Glomerular endothelial cell (primary cell): ENCODE measurements at places on chromosomes 12 and 14. TPM values are rescaled to one million over a fixed set of nuclear protein-coding genes. Genes with fewer than 3 reads are reported as not detected.

GRCh38 chr14:68244262-68244980, 424.8 kb downstream of the RAD51B start:
- no peak for DNase-seq

- DNase-seq, result no peak
These were observed 94.7 kb downstream of the DENND5B start for GRCh38 chr12:31496257-31496656.

DNA sequence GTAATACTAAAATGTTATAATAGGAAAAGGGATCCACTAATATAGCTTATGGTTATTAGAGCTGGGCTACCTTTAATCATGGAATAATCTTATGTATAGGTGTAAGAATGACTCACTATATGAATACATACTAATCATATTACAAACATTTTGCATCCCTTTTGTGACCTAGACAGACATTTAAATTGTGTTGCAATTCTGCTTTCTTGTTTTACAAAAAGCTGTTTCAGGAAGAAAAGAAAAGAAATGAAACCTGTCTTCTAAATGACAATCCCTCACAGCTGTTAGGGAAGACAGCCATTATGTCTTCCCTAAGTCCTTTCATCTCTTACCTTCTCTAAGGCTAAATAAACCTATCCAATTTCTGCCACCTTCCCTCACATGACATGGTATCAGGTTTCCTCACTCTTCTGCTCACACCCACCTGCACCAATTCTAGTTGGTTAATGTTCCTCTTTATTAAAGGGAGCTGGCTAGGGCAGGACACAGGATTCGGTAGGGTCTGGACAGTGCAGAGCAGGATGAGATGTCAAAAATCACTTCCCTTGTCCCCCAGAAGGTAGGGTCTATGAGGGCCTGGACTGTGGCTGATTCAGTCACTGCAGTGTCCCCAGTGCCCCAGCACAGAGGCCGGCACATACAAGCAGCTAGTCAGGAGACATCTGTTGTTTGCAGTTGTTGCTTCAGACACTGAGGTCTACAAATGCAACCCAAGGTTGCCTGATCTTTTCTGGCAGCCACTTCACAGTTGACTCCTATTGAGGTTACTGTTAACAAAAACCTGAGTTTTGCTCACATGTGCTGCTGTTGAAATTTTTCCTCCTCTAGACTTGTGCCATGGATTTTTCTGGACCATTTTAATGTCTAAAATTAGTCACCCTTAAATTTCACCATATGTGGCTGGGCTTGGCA, 3.7 kb downstream of the DHRS7 start:
- DNase-seq, result no peak

DNA sequence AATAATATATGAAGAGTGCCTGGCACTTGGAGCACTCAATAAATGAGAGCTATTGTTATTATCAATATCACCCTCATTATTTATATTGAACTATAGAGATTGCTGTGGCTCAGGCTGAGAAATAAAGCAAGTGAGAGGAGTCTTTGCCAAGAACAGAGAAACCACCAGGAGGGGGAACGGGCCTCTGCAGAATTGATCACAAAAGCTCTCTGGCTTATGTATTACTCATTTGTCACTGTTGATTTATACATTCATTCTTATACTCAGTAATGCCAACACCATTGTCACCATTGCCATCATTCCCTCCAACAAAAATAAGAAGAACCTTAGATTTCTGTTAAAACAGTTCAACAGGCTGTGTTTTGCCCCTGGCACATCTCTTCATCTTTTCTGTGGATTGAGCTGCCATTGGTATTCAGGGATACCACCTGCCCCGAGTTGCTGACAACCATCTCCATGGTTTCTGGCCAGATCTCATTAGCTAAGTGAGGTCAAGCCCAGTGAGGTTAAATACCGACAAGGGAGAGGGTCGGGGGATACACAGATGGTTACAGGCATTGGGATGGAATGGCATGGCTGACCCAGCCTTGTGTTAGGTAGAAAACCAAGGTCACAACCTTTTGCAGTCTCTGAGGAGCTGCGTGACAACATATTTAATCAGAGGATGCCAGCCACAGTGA, 21.8 kb upstream of the PCNX1 start:
- DNase-seq, result no peak

GRCh38 chr12:104486943-104487819, 30.4 kb downstream of the CHST11 start:
- no peak for DNase-seq

GRCh38 chr12:2260441-2260840, 207.7 kb downstream of the CACNA1C start:
- no peak for DNase-seq

- no peak for DNase-seq
These were observed 370.3 kb downstream of the DAD1 start for GRCh38 chr14:22218728-22219127.

DNA sequence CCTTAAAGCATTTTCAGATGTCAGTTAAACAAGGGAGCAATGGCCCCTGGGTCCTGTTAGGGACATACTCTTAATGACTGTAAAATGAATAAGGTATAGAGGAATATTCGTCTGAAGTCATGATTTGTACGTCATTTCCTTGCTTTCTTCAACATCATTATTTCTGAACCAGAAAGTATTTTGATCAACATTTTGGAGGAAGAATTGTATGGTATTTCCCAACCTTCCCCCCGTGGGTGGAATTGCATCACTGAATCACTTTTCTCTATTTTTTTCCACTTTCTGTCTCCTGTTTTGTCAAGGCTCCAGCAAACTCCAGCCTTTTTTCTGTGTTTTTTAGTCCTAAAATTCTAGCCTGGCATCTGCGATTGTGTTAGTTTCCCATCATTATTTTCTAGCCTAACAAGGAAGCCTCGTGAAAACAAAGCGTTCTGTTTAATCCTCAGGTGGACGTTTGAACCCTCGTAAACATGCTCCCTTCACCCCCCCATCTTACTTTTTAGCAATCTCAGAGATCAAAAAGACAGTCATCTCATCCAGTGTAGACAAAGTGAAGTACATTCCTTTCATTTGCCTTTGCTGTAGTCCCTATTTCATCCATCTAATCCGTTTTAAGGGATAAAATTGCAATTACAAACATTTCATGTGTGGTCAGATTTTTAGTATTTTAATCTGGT, 62.3 kb downstream of the ETV6 start:
- DNase-seq, result no peak

DNA sequence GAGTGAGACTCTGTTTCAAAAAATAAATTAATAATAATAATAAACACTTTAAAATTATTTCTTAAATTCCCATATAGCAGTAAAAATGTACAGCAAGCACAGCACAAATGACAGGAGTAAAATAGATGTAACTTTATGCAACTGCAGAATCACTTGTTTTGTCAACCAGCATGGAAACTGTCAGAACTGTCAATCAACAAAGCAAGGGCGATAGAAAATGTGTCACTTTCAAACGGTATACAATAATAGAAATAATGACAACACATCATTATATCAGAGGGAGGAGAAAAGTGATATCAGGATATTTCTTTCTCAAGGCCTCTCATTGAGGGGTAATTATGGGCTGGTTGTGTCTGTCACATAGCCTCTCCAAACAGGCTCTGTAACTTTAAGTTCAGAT, 68.2 kb downstream of the KLHL28 start:
- no peak for DNase-seq

DNA sequence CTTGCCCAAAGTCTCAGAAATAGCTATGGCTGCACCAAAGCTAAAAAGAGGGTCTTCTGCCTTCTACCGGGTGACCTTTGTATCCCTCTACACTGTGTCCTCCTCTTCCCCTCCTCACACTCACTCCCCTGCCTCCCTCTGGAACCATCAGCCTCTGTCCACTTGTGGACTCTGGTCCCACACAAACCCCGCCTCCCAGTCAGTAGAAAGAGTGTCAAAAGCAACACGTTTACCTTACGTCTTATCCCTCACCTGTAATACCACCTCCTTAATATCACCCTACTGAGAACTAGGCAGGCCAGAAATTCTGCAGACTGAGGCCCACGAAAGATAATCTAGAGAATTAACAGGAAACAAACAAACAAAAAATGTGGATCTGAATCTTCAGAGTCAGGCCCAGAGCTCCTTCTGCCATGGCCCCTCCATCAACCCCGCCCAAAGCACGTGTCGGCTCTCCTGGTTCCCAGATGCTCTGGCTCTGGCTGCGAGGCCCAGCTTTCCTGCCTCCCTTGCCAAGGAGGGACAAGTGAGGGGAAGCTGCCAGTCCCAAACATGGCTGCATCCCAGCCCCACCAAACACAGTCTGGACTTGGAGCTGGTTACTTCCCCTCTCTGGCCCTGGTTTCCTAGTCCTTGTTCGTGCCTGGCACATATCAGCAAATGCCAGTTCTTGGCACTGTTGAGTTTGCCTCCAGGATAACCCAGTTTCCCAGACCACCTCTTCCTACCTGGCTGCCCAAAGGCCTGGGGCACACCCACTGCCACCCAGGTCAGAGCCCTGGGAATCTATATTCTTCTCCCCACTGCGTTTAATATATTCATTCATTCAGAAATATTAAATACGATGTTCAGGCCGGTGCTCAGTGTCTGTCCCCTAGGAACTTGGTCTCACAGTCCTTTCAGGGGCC, 2.7 kb downstream of the ACTN1 start:
- DNase-seq, result no peak

GRCh38 chr14:51867741-51868140, 7.3 kb downstream of the GNG2 start:
- no peak for DNase-seq

DNA sequence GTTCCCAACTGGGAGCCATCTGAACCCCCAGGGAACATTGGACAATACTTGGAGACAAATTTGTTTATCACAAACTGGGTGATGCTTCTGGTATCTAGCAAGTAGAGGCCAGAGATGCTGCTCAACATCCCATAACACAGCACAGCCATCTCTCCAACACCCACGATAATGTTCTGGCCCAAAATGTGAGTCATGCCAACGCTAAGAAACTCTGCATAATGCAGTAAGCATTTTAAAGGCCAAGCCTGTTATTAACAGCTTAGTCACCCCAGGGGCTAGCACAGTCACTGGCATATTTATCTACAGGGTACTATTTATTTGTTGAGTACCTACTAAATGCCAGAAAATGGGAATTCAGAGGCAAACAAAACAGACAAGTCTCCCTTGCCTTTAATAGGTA, 873.1 kb upstream of the TMEM132C start:
- DNase-seq, result no peak

DNA sequence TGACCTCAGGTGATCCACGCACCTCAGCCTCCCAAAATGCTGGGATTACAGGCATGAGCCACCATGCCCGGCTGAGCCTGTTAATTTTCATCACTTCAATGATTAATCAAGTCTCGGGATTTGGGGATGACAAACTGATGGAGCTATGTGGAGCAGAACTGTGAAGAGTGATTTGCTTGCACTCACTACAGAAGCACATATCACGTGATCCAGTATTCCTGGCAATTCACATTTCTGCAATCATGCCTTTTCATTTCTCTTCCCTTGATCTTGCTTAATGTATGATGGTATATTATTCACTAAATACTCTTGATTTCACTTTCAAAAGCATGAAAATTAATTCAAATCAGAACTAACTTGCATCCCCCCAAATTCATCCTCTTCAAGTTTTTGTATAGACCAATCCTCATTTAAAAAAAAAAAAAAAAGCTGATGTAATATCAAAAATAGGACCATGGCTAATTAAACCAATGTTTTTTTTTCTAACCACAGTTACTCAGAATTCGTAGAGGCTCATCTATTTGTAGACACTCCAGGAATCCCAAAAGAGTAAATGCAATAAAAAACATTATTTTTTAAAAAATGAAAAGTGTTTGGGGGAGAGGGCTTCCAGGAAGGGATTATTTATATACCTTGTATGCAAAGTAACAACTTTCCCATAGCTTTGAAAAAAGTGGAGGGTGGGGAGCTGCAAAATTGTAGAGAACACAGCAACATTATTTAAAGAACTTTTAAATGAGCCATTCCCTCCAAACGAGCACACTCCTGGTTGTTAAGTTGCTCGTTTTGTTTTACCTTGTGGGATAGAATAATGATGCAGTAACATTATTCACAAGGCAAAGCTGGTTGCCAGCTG, 7.0 kb upstream of the ATXN2 start:
- DNase-seq, result no peak

GRCh38 chr12:58703866-58704265, 216.4 kb downstream of the LRIG3 start:
- no peak for DNase-seq

- DNase-seq, result no peak
These were observed 425.3 kb downstream of the ZFP36L1 start for GRCh38 chr14:68367536-68367935.

- DNase-seq, result no peak
These were observed 429 bp upstream of the PLEKHA5 start for GRCh38 chr12:19129122-19129485.

- DNase-seq, result no peak
These were observed 4.3 kb downstream of the RNASE1 start for GRCh38 chr14:20798318-20798717.

- DNase-seq, result no peak
These were observed at the start of gene CYP27B1 for GRCh38 chr12:57766464-57767304. Gene CYP27B1 (minus strand): TSS chr12:57767078. CDS start chr12:57767041, 37 bp downstream.

GRCh38 chr12:30257618-30258017, 438.1 kb downstream of the IPO8 start:
- no peak for DNase-seq

- DNase-seq, result no peak
These were observed 142.5 kb downstream of the GCH1 start for GRCh38 chr14:54759982-54760585.

DNA sequence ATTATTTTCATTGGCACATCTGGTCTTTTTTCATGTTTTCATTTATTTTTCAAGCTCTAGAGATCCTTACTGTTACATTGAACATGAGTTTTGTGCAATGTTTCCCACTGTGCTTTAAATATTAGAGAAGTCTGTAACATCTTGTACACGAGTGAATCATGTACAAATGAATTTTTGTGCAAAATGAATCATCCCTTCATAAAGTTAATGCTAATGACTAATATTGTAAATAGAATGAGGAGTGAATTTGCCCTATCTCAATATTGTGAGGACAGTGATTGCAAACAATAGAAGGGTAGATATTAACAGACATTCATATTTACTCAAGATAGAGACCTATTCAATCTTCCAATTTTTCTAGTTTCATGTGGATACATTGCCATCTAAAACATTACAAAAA, 463.3 kb upstream of the FOXG1 start:
- no peak for DNase-seq

Gene HOXC6
- total RNA-seq, result 0.10 and 0.70 TPM in 2 replicates

Gene TEAD4
- total RNA-seq, result 33.3 and 47.5 TPM in 2 replicates

Gene GLIPR1L1
- not detected in 2 replicates for total RNA-seq

Gene OASL
- total RNA-seq, result 0.39 and 2.4 TPM in 2 replicates

Gene ATF7IP
- total RNA-seq, result 34.1 and 41.8 TPM in 2 replicates
